ENCODE measurements at places on chromosomes 13 and 19.

- DNase-seq = no peak
Measured at GRCh38 chr13:40980461-40980860, 38.7 kb downstream of the ELF1 start.

DNA sequence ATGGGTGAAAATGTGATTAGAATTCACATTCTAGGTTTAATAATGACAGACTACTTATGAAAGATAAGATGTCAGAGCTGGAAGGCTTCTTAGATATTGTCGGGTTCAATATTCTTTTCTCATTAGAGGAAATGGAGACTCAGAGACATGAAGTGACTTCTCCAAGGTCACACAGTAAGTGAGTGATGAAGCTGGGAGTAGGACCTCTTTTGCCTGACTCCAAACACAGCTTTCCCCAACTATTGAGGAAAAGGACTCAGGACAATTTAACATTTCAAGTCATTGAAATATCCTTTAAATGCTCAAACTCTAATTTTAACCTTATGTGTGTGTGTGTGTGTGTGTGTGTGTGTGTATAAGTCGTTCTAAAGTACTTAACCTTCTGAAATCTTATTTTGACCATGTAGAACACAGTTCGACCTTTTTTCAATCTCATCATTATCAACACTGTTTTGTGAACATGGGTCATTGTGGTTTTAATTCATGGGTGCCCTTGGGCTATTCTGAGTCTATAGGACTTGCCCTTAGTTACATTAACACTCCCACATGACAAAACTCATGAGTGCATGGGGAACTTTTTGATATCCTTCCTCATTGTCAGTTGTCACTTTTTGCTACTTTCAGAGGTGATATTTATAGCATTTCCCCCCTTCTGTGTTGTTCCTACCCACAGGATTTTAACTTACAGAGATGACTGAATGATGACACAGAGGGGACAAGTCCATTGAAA is 53.0 kb downstream of the LRCH1 start:
- no peak for DNase-seq

DNA sequence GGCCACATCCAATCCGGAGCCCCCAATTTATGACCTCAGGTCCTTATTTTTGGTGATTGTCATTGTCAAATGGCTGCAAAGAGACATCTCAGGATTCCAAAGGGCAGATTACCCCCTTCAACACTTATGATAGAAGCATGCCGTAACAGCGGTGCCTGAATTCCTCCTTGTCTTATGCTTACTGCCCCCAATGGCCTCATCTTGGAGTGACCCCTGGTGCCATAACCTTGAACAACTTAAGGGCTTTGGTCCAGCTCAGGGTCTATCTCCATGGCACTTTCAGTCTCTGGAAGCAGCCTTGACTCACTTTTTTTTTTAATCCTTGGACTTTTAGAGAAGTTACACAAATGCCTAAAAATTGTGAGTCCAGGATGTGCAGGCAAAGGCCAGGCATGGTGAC is 171.6 kb upstream of the ZNF507 start:
- DNase-seq = no peak

DNA sequence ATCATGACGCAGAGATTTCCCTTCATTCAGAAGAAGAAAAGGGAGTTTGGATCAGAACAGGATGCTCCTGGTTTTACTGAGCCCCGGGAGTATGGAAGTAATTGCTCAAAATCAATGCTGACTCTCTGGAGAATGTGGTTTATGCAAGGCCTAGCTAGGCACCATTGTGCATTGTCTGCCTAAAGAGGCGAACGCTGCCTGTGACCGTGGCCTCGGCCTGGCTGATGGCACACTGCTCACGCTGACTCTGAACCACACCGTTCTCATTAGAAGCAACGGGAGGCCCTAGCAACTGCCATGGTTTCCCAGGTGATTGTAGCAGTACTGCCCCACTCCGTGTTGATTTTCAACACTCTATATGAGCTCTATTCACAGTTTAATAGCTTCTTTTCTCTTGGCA is 41.7 kb upstream of the UBL3 start:
- no peak for DNase-seq

- DNase-seq = peak; percentile 37
Measured at GRCh38 chr13:39038569-39039030, 344 bp downstream of the NHLRC3 start.

GRCh38 chr19:48182434-48182833 is 12.0 kb downstream of the ZSWIM9 start:
- DNase-seq = no peak

- no peak for DNase-seq
Measured at GRCh38 chr19:47377801-47378200, 28.7 kb downstream of the DHX34 start.

- DNase-seq = no peak
Measured at GRCh38 chr19:28556371-28556770, 656.6 kb downstream of the UQCRFS1 start.

GRCh38 chr13:40127476-40127875 is 472.0 kb downstream of the COG6 start:
- no peak for DNase-seq

DNA sequence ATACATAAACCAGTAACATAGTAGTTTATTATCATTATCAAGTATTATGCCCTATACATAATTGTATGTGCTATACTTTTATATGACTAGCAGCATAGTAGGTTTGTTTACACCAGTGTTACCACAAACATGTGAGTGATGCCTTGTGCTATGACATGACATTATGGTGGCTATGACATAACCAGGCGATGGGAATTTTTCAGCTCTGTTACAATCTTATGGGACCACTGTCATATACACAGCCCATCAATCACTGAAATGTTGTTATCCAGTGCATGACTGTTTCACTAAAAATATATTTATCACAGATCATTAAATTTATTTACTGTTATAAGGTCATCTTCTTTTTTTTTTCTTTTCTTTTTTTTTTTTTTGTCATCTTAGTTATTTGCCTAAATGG is 674.5 kb downstream of the PCDH17 start:
- no peak for DNase-seq

DNA sequence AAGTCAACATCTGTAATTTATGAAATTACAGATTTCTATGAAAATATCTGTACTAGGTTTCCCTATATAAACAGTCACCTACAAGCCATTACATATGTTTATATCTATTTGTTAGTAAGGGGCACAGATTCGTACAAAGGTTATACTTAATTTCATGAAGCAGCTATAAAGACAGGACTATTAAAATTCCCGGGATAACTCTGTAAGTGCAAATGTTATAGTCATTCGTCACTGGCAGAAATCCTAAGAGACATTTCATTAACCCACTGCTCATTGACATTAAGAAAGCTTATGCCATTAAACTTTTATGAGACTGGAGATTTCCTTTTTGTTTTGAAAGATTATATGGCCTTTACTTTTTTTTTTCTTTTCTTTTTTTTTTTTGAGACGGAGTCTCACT is 122.9 kb downstream of the MYO16 start:
- DNase-seq = no peak

DNA sequence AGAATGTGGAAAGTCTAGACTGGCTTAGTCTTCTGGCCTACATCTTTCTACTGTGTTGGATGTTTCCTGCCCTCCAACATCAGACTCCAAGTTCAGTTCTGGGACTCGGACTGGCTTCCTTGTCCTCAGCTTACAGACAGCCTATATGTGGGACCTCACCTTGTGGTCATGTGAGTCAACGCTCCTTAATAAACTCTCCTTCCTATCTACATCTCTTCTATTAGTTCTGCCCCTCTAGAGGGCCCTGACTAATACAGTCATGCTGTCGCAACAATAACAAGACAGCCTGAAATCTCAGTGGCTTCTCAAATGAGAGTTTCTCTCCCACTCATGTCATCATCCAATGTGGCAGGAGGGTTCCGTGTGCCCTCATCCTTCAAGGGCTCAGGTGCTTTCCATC is 347.8 kb downstream of the MZT1 start:
- no peak for DNase-seq

- DNase-seq = peak; percentile 14
Measured at GRCh38 chr13:98622931-98623331, 46.0 kb upstream of the STK24 start.

DNA sequence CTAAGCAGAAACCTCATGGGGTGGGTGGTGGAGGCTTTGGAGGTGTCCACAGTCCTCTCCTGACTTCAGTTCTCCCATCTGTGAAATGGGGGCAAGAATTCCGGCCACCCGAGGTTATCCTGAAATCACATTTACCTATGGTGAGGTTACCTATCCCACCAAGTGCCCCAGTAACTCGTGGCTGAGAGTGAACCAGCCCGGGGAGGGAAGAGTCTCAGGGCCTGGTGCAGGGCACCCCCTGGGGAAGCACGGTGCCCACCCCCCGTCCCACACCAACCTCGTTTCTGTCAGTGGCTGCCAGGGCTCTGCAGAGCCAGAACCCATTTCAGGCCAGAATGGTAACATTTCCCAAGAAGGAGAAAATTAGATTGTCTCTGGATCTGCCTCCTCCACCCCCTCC is 83.7 kb upstream of the VSTM2B start:
- no peak for DNase-seq

GRCh38 chr13:102686024-102686423 is 8.8 kb downstream of the METTL21C start:
- DNase-seq = no peak

DNA sequence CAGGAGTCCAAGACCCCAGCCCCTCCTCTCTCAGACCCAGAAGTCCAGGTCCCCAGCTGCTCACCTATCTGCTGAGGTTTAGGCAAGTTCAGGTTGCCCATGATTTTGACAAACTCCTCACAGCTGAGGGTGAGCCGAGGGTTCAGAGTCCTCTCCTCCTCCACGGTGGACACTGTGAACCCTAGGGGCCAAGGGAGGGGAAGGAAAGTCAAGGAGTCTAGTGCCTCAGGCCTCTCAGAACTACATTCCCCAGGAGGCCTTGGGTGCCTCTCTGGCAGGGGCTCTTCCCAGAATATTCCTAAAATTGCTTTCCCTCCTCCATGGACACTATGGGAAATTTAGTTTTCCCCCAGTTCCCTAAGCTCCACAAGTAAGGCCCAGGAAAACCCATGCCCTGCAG is 3.3 kb upstream of the PHLDB3 start:
- no peak for DNase-seq

- DNase-seq = no peak
Measured at GRCh38 chr13:22064854-22065620, 394.2 kb downstream of the FGF9 start.

GRCh38 chr13:111940892-111941291 is 126.1 kb upstream of the SOX1 start:
- no peak for DNase-seq

DNA sequence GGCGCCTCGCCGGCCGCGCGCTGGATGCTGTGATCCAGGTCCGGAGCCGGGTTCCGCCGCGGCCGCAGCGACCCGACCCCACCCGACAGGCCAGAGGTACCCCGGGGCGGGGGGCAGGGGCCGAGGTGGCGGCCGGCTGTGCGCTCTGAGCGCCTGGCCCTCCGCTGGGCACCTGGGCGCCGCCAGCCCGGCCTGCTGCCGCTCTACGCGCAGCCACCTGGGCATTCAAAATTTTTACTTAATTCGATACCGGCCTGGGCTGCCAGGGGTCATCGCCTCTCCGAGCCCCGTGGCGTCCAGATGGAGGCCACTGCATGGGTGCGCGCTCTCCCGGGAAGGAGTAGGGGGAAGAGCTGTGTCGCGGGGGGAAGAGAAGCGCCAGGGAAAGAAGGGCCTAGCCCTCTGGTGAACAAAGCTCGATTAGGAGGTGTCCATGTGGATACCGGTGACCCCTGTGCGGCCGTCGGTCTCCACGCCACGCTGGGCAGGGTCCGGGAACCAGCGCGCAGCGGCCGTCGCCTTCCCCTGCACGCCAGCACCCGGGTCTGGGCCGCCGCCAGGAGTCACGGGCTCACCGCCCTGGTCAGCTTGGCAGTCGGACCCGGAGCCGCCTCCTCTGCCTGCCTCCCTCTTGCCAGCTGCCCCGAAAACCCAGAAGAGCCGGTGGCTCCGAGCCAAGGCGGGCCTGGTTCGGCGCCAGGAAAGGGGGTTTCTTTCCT is 666 bp downstream of the BIVM start:
- DNase-seq = peak; percentile 39

DNA sequence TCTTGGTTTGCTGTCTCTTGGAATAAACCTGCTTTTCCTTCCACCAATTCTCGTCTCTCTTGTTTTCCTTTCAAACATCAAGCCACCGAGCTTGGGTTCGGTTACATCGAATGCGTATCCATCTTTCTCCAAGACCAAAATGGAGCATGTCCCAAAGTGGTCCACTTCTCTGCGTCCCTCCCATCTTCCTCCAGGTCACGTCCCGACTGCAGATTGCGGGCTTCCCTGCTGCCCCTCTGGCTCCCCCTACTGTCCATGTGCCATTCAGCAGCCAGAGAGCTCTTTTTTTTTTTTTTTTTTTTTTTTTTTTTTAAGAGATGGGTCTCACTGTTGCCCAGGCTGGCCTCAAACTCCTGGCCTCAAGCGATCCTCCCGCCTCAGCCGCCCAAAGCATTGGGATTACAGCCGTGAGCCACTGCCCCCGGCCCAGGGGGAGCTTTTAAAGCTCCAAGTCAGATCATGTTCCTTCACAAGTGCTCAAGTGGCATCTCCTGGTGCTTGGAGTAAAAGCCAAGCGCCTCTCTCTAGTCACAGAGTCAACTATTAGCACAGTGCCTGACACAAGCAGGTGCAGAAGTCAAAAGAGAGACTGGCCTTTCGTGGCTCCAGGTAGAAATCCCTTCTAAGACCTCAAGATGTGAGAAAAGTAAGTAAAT is 10.0 kb downstream of the COL5A3 start:
- DNase-seq = peak; percentile 80

- DNase-seq = no peak
Measured at GRCh38 chr19:46604781-46605355, 3.7 kb downstream of the CALM3 start.

GRCh38 chr19:42452590-42452989 is 9.8 kb upstream of the CXCL17 start:
- DNase-seq = no peak

DNA sequence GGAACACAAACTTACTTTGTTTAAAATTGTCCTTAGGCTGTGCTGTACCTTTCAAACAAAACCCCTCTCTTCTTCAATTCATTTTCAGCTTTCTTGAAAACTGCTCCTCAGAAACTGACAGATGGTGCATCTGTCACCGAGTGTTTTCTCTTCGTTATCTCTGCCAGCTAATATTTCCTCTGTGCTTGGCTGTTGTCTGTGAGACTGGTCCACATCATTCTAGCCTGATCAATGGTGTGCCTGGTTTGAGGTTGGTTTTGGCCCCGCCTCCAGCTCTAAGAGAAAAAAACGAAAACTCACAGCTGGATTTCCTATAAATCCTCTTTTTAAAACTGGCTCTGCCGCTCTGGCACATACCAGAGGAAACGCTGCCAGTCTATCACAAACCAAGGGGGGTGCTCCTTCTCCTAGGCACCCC is 79.7 kb downstream of the STARD13 start:
- DNase-seq = peak; percentile 64

Data from cardiac fibroblast (primary cell).